GM10248 (cell line): ENCODE measurements at places on chromosomes 5 and 9.

DNA sequence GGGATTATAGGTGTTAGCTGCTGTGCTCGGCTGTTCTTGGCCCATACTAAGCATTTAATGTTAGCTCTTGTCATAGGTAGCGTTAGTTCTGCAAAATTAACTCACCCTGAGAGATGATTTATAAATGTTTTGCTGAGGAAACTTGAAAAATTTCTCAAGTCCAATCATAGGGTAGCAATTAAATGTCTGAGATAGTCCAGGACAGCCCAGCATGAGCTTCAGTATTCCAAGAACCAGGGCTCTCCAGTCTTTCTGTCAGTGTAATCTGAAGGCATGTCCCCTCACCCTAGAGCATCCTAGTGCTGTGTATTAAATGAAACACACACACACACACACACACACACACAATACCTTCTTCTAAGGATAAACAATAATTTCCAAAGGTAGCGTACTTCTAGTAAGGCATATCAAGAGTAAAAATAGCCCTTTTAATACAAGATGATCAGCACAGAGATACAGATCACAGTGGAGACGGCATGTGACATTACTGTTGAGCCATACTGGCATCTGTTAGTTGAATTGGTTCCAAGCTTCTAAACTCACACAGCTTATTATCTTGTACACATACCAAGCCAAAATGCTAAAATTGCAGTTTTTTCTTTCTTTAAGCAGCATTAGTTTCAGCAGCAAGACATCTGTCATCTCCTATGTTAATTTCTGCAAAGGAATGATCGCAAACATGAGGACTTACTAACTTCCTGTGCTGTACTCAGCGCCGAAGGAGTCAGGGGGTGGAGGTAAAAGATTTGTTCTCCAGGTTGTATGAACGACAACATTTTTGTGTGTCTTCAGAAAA, 46.3 kb upstream of the JMY start:
- no peak for DNase-seq

GRCh38 chr5:41120600-41120999, 49.5 kb upstream of the MROH2B start:
- no peak for DNase-seq

DNA sequence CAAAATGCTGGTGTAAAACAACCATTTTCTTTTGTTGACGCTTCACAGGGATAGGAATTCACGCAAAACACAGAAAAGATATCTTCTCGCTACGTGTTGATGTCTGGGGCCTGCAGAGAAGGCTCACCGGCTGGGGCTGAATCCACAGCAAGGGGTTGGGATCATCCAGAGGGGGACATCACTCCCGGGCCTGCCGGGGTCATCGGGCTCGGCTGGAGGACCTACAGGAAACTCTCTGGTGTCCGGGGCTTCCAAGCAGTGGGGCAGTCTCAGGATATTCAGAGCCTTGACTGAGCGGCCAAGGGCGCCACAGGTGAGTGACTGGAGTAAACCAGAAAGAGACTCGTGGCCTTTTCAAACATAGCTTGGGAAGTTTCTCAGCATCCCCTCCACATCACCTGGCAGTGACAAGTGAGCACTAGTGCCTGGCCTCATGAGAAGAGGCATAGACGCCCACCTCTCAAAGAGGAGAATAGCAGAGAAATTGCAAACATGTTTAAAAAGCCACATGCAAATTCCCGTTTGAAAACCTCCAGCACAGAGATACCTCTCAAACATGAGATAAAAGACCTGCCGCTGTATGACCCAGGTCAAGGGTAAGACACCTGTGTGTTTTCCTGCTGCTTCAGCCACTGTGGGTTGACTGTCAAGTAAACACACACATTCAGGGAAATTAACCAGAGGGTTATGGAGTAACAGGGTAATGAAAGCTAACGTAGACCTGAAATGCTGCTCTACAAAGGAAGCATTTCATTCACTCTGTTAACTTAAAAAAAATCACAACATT, 50.8 kb upstream of the SIMC1 start:
- no peak for DNase-seq

DNA sequence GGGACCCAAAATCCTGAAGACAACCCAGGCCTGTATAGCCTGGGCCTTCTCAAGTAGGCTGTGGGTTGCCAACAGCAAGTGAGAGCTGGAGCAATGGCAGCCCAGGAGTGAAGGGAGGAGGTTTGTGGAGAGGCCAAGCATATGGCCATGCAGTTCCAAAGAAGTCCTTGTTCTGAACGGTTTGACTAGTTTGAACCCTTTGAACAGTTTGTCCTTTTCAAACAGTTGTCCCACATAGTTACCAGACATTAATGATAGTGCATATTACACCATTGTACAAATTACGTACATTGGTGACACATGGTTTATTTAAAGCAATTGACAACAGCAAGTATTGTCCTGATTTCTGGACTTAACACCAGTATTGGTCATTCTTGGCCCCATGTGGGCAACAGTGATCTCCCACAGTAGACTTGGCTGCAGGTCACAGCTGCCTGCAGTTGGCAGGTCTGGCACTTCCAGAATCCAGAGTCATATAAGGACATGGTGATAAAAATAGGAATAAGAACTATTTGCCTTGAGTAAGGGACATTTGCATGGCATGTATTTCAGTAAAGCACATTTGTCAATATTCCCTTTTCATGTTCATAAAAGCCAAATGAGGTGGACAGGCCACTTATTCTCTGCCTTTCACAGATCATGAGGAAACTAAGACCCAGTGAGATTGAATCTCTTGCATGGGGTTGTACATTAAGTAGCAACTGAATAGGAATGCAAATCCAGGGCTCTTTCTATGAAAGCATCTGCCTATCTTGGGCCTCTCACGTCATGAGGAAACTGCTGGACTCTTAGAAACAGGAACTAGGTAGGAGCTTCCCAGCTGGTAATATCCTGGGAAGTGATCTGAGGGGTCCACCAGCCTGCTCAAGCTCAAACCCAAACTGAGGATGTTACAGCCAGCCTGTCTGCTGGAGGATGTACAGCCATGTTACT, 30.3 kb downstream of the SLC25A48 start:
- DNase-seq, result no peak

DNA sequence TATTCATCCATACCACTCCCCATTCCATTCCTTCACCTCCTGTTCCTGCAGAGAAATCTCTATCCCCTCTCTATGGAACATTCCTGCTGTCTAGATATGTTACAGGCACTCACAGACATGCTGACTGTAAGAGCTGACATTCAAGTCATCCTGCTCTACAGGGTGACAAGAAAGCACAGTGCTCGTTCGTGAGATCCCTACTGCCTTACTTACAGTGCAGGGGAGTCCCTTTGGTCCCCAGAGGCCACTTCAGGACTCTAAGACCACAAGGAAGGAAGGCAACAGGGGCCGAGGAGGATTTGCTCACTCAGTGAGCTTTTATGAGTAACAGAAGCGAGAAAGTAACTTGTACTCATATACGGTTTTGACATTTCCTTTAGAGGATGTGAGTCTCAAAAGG, 110.5 kb downstream of the GAS1 start:
- peak; percentile 14 for DNase-seq

DNA sequence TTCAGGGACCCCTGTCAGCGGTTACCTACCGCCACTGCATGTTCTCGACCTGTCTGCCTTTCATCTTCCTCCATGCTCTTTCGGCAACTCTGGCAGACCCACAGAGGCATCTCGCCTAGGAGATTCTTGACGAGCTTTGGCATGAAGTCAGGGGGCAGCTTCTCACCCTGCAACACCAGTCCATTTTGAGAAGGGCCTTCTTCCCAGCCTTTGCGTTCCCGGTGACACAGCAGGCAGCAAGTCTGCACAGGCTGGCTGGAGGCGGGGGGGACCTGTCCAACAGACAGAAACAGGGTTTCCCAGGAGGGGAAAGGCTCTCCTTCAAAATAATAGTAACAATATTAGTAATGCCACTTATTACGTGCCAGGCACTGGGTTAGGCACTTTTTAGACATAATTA, 15.5 kb downstream of the FAM193B start:
- DNase-seq, result no peak

- no peak for DNase-seq
These were observed 1.1 kb downstream of the BAG1 start for GRCh38 chr9:33263131-33264002.

- no peak for DNase-seq
These were observed 439.5 kb downstream of the ACTL7B start for GRCh38 chr9:108416324-108416723.

GRCh38 chr5:179256328-179257175, 88.7 kb downstream of the ADAMTS2 start:
- DNase-seq, result no peak

- no peak for DNase-seq
These were observed 7.2 kb downstream of the CYSTM1 start for GRCh38 chr5:140182075-140182711.

DNA sequence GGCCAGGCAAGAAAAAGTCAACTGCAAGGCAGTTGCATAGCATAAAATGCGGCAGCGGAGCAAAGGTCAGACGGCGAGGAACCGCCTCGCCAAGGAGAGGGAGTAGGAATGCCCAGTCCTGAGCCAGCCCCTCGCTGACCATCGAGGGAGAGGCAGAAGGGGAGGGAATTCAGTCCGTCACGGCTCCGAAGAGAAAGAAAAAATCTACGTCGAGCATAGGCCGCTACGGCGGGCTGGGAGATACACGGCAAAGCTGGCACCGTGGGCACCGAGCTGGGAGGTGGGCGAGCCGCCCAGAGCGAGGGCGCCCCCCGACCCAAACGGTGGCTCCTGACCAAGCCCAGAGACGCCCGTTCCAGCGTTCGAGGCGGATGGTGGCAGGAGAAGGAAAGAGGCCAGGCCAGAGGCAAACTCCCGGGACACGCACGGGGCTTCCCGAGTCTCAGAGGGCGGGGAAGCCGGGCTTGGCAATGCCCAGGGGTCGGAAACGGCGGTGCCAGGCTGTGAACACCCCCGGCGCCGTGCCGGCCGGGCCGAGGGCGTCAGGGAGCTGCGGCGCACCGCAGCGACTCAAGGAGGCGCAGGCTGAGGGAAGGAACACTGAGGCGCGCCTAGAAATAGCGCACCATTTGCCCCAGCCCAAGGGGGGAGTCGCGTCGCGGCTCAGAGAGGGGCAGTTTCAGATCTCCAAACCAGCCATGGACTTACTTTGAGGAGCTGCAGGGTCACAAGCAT, 518 bp downstream of the SPRY4 start:
- DNase-seq, result no peak

DNA sequence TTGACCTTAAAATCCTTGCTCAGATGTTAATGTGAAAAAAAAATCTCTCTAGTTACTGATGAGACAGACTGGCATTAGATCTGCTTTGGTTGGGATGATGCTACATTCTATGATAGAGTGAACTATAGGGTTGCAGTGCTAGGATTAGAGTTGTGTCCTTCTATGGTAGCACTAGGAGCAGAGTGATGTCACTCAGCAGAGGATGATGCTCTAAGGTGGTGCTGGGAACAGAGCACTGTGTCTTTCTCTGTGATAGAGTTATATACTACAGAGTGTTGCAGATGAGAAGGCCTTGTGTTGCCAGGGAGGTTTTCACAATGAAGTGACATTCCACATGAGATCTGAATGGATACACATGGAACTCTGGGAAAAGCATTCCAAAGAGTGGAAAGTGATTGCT, 462.3 kb downstream of the CDH12 start:
- no peak for DNase-seq

DNA sequence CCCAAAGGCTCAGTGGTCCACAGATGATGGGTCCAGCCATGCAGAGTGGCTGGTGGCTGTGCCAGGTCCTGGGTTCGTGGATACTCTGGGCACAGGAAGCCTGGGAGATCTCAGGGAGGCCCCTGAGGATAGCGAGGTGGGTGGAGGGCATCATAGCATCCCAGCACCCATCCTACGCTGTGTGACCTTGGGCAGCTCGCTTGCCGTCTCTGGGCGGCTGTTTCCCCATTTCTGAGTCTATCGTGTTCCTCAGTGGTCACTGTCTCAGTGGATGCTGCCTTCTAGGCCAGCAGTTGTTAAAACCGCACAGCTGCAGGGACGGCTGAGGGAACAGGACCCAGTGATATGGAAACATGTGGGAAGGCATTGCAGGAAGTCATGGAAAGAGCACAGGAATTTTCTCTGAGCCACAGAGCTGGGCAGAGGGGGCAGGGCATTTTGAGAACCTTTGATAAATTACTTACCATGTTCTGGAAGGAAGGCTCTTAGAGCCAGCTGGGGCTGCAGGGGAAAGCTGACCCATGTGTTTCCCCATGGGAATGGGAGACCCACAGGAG, 86.4 kb upstream of the COL5A1 start:
- no peak for DNase-seq

- DNase-seq, result no peak
These were observed 159.7 kb downstream of the DAB2IP start for GRCh38 chr9:121811140-121811539.

GRCh38 chr5:131523500-131524185, 111.4 kb downstream of the RAPGEF6 start:
- no peak for DNase-seq

GRCh38 chr5:133969654-133970324, 1.4 kb upstream of the C5orf15 start:
- peak; percentile 34 for DNase-seq

GRCh38 chr5:118891252-118891651, 97.1 kb downstream of the DTWD2 start:
- DNase-seq, result no peak

- DNase-seq, result no peak
These were observed 43.8 kb downstream of the LHFPL2 start for GRCh38 chr5:78604689-78605285.

DNA sequence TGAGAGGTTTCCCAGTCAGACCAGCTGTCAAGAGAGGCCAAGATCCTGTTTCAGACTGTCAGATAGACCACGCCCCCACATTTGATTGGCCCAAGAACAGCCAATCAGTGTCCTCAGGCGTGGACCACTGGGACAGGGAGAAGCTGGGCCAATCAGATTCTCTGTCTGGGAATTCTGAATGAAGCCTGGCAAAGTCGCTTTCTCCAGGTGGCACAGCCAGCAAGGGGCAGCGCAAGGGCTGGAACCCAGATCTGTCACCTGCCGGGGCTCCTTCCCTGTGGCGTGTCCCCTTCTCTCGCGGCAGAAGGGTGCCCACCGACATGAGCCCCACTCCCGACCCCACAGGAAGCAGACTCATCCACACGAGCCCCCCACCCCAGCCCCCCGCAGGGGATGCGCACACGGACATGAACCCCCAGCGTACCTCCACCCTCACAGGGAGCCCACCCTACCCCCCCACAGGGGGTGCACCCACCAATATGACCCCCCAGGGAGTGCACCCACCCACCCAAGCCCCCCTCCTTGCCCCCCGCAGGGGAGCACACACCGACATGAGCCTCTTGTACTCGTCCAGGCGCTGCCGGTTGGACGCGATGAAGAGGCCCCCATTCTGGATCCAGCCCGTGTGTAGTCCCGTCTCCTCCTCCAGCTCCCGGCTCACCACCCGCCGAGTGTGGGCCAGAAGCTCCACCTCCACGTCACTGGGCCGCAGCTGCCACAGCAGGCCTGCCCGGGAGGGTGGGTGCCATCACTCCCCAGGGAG, 6.1 kb downstream of the SARDH start:
- DNase-seq, result no peak

- DNase-seq, result no peak
These were observed 121.4 kb upstream of the TMEM161B start for GRCh38 chr5:88390096-88390441.

GRCh38 chr9:106127776-106128175, 433.4 kb downstream of the TMEM38B start:
- no peak for DNase-seq
